ENCODE measurements at places on chromosomes 7 and 10. TPM values are rescaled to one million over a fixed set of nuclear protein-coding genes. Genes with fewer than 3 reads are reported as not detected.

The ADAMTS14 gene
- 1.9 TPM for total RNA-seq

The NANOS1 gene
- 3.0 TPM for total RNA-seq

The TIMM23B gene
- 11.9 TPM for total RNA-seq

The CASD1 gene
- 65.3 TPM for total RNA-seq

The IGFBP3 gene
- total RNA-seq: 78.2 TPM

The SPDYE16 gene
- not detected for total RNA-seq

GRCh38 chr7:81111358-81111757, 192.5 kb upstream of the SEMA3C start:
- no peak for DNase-seq

- DNase-seq: peak; percentile 22
Measured at GRCh38 chr7:135976312-135977006, 700 bp downstream of the MTPN start.

DNA sequence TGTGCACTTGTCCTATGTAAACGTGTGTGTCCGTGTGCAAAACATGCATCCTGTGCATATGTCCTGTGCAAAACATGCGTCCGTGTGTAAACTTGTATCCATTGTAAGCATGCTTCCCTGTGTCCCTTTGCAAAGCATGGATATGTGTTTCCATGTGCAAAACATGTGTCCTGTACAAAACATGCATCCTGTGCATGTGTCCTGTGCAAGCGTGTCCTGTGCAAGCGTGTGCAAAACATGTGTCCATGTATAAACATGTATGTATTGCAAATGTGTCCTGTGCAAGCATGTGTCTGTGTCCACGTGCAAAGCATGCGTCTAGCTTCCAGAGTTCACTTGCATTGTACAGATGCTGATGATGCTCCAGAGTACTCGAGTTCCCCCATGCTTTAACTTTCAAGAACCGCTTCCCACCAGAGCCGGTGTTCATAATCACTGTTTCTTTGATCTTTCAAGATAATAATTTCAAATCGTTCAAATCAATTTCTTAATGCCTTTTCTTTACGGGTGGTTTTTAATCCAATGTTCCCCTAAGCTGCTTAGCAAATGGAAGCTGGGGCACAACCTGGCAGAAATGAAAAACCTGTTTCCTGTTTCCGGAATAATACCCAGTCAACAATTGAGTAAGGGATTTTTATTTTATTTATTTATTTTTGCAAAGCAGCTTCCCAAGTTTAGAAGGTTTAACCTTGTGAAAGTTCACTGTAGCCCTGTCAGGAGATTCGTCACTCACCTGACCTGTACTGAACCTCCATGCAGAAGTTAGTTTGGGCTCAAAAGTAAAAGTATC, 641 bp upstream of the ASB13 start:
- no peak for DNase-seq

- DNase-seq: no peak
Measured at GRCh38 chr10:13730956-13731355, 144.2 kb downstream of the PRPF18 start.

DNA sequence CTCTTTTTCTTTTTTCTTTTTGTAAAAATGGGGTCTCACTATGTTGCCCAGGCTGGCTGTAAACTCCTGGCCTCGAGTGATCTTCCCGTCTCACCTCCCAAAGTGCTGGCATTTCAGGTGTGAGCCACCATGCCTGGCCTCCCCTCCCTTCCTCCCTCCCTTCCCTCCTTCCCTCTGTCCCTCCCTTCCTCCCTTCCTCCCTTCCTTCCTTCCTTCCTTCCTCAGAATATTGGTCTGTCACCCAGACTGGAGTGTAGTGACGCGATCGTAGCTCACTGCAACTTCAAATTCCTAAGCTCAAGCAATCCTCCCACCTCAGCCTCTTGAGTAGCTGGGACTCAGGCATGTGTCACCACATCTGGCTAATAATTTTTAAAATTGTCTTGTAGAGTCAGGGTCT, 8.4 kb downstream of the AGAP3 start:
- DNase-seq: no peak

DNA sequence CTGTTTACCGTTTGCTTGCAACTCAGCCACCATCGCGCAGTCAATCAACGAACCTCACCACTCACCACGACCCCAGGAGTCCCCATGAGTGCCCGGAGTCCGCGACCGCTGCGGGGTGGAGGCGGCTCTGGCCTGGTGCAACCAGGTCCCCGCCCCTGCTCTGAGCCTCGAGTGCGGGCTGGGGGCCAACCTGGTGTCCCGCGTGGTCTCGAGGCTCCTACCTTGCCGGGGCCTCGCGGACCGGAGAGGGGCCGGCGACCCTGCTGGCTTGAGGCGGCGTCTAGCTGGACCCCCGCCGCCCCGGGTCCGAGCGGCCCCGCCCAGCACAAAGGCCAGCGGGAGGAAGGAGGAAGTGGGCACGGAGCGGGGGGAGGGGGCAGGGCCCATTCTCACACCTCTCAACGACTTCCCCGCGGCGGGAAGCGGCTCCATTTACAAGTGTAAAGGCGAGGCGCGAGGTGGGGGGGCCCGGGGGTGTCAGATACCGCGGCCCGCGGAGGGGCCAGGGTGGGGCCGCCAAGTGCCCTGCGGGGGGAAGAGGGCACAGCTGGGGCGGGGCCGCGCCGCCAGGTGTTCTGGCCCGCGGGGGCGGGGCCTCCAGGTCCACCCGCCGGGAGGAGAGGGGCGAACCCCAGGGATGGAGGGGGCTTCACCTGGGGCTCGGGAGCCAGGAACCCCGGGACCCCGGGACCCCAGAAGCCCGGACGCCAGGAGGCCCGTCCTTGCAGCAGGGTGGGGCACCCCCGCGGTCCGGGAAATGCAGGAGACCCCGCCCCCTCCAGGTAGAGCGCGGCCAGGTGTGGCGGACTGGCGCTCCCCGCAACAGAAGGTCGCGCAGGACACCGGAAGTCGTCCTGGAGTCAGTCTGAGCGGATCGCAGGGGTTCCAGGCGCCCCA, 8.6 kb downstream of the CTBP2 start:
- peak; percentile 86 for DNase-seq

GRCh38 chr7:115387137-115387536, 465.2 kb downstream of the MDFIC start:
- no peak for DNase-seq

DNA sequence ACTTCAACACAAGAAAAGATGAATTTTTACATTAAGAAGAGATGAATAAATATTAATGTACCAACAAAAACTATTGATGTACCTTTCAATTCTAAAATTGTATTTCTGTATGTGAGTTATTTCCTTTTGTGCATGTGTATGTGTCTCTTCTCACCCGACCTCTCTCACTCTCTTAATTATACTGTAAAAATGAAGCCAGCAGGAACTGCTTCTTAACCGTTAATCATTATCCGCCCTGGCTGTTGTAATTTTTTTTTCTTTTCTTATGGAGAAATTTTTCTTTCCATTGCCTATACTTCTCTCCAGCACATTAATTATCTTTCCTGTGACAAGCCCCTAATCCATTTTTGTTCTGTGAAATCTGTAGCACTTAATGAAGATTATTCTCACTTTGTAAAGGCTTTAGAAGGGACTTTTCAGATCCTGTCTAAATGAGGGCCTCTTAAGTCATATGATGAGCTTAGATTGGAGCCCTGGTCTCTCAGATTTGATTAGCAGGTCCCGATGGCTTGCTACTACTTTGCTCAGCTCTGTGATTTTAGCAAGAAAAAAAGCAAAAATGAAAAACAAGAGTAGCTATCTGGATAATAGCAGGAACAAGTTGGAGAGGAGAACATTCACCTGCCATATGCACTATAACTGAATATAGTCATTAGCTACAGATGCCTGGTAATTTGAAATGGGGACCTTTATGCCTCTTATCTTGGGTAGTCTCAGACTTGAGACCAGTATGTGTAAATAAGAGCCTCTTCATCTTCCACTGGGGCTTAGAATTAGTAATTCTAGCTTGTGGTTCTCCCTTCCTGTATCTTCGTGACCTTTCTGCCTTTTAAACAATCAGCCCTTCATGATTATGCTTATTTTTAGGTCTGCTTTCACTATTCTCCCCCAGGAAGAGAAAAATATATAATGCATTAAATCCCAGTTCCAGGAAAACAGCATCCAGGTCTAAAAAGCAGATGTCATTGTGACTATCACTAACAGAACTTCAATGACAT, 80.0 kb upstream of the COL1A2 start:
- DNase-seq: no peak
